ENCODE measurements at places on chromosomes 5 and 9. TPM values are rescaled to one million over a fixed set of nuclear protein-coding genes. Genes with fewer than 3 reads are reported as not detected.

The GABRA1 gene
- total RNA-seq = not detected

The LCN2 gene
- total RNA-seq = 2.8 TPM

The SOWAHA gene
- 0.17 TPM for total RNA-seq

The CEL gene
- 0.74 TPM for total RNA-seq

The TMC1 gene
- total RNA-seq = 0.20 TPM

The APBA1 gene
- 0.51 TPM for total RNA-seq

The ZNF366 gene
- total RNA-seq = not detected

The HABP4 gene
- total RNA-seq = 20.9 TPM

The SPRY4 gene
- 5.4 TPM for total RNA-seq

Data from A549 treated with RU486 at 1 μM for 4 hours (cell line).